ENCODE measurements at places on chromosomes 2 and 18. TPM values are rescaled to one million over a fixed set of nuclear protein-coding genes. Genes with fewer than 3 reads are reported as not detected.

The TSN gene
- total RNA-seq, result 43.9 TPM

The IL1RL1 gene
- total RNA-seq, result 1.1 TPM

The CD8A gene
- total RNA-seq, result 0.62 TPM

The PELI1 gene
- 9.0 TPM for total RNA-seq

The LYPD1 gene
- total RNA-seq, result 3.3 TPM

The HOXD1 gene
- total RNA-seq, result 0.59 TPM

The KLHL14 gene
- total RNA-seq, result 0.11 TPM

The LIMS2 gene
- total RNA-seq, result 207 TPM

The DES gene
- 21,230 TPM for total RNA-seq
